ENCODE measurements at places on chromosomes 6 and 20. TPM values are rescaled to one million over a fixed set of nuclear protein-coding genes. Genes with fewer than 3 reads are reported as not detected.

Gene PRRC2A
- 318 TPM for total RNA-seq

Gene SPEF1
- 0.41 TPM for total RNA-seq

Gene SYCP2
- 39.7 TPM for total RNA-seq

Gene RBL1
- 14.0 TPM for total RNA-seq

Gene TINAG
- total RNA-seq: not detected

Gene LATS1
- total RNA-seq: 36.0 TPM

Gene STMN3
- 42.7 TPM for total RNA-seq

Gene UBE2J1
- 30.5 TPM for total RNA-seq

Gene SLC26A8
- not detected for total RNA-seq

Gene PAK5
- total RNA-seq: not detected

Gene SLC25A27
- total RNA-seq: 0.77 TPM

Gene ABHD16B
- total RNA-seq: not detected

Gene RBM24
- 23.0 TPM for total RNA-seq

Gene TNFRSF21
- 76.0 TPM for total RNA-seq

Gene ARMH2
- total RNA-seq: not detected

Gene PROKR2
- total RNA-seq: not detected

Gene FAM83D
- 30.9 TPM for total RNA-seq

Gene KHDC1
- total RNA-seq: 9.6 TPM

Gene UNC5CL
- 0.36 TPM for total RNA-seq

Gene NNAT
- not detected for total RNA-seq

Gene BTNL2
- total RNA-seq: not detected

Gene HUS1B
- total RNA-seq: 0.74 TPM

Gene LAMA2
- total RNA-seq: 0.28 TPM

Gene RAB44
- total RNA-seq: not detected

Gene IL17A
- total RNA-seq: not detected

Gene QKI
- 176 TPM for total RNA-seq

Gene FOXS1
- total RNA-seq: 6.3 TPM

Gene GGTLC1
- total RNA-seq: 0.18 TPM

Gene LY6G5C
- 0.62 TPM for total RNA-seq

Gene RSPH4A
- 0.44 TPM for total RNA-seq

Gene TDRD6
- not detected for total RNA-seq

Gene PXDC1
- total RNA-seq: 36.2 TPM

Gene MTFR2
- total RNA-seq: 12.8 TPM

Gene ZC2HC1B
- not detected for total RNA-seq

Gene PRSS16
- total RNA-seq: 4.7 TPM
